ENCODE measurements at places on chromosomes 16 and 17. TPM values are rescaled to one million over a fixed set of nuclear protein-coding genes. Genes with fewer than 3 reads are reported as not detected.

The KRT36 gene
- total RNA-seq: not detected

DNA sequence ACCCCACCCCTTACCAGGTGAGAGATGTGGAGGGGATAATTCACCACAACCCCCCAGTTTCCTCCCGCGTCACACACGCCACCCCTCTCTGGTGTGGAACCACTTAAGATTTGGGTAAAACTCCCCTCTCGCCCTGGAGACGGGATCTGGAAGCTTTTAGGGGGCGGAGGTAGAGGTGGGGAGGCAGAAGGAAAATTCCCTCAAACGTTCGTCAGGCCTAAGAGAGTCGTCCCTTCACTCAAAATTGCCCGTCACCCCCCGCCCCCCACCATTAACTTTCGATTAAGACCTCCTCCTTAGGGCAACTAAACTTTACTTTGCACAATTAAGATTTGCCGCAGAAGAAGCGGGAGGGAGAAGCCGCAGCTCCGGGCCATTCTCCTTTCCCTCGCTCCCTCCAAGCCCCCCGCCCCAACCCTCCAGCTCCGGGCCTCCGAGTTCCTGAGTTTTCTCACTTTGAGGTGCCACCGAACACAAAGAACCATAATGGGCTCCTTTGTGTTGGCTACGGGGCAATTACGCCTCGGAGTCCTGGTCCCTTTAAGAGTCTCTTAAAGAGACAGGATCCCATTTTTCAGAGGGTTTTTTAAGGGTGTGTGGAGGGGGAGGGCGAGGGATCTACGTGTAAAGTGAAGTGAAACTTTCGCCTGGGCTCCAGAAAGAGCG is 985 bp upstream of the FZD2 start:
- no peaks in the 10 kb centered on the region for H3K36me3 ChIP-seq
- H3K4me1 ChIP-seq: peaks cover 26% of the 10 kb centered on the region
- peak; percentile 19 for DNase-seq
- peaks cover 22% of the 10 kb centered on the region for H3K27me3 ChIP-seq
- H3K27ac ChIP-seq: peak overlapping the region; percentile 67
- peak overlapping the region; percentile 79 for H3K4me3 ChIP-seq

DNA sequence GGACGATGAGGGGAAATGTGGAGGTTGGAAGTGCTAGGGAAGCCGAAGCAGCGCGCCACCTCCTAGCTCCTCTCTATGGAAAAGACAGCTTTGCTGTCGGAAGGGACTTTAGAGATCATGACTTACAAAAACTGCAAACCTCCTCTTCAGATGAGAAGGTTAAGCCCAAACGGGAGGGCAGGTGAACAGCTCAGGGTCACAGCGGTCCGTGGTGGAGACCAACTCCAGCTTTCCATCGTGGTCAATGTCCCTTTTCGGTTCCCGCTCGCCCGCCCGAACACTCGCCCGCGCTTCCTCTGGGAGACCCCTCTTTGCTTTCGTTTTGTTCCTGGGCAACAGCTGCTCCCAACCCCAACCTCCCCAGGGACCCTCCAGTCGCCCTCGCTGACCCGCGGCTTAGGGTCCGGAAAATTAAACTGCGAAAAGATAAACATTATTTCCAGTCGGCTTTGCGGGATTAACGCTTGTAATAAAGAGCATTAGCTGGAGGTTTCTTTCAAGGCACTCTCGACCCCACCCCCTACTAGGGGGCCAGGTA is 7.7 kb downstream of the IRX6 start:
- peaks cover 20% of the 10 kb centered on the region for H3K4me1 ChIP-seq
- no peak overlapping the region for H3K27ac ChIP-seq
- H3K4me3 ChIP-seq: peak overlapping the region; percentile 55
- no peaks in the 10 kb centered on the region for H3K36me3 ChIP-seq
- H3K27me3 ChIP-seq: peaks cover 88% of the 10 kb centered on the region

- peak overlapping the region; percentile 40 for H3K27ac ChIP-seq
- DNase-seq: no peak
- H3K27me3 ChIP-seq: no peaks in the 10 kb centered on the region
- peaks cover 1% of the 10 kb centered on the region for H3K36me3 ChIP-seq
- H3K4me1 ChIP-seq: peaks cover 28% of the 10 kb centered on the region
Measured at GRCh38 chr16:14559809-14560241, 70.2 kb downstream of the PARN start.

The PIK3R5 gene
- 2.7 TPM for total RNA-seq

GRCh38 chr16:15574614-15574948 is 68.4 kb downstream of the MARF1 start:
- no peaks in the 10 kb centered on the region for H3K36me3 ChIP-seq
- no peak overlapping the region for H3K27ac ChIP-seq
- no peaks in the 10 kb centered on the region for H3K27me3 ChIP-seq

DNA sequence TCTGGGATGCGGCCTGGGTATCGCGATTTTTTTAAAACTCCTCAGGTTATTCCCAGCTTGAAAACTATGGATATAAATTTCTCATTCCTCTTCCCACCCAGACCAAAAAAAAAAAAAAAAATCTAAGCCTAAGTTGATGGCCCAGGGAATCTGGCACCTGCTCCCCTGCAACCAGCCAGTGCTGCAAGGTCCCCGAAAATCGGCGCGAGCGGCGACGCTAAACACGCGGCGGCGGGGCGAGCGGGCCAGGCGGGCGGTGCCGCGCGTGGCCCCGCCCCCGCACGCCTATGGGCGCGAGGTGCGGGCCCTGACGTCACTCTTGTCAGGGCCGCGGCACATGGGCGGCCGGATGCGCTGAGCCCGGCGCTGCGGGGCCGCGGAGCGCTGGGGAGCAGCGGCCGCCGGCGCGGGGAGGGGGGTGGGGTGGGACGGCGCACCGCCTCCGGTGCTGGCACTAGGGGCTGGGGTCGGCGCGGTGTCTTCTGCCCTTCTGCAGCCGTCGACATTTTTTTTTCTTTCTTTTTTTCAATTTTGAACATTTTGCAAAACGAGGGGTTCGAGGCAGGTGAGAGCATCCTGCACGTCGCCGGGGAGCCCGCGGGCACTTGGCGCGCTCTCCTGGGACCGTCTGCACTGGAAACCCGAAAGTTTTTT is at the start of gene HLF:
HLF (plus strand) TSS at position 316 of the 654 bp plus-strand sequence. CDS start 525 bp downstream, outside the sequence.
- no peaks in the 10 kb centered on the region for H3K36me3 ChIP-seq
- H3K4me3 ChIP-seq: peak within 1 kb of the TSS; percentile 73
- peak within 1 kb of the TSS; percentile 86 for H3K27ac ChIP-seq

GRCh38 chr17:48543107-48543853 is 1.6 kb downstream of the HOXB2 start:
- H3K4me3 ChIP-seq: peak overlapping the region; percentile 74
- peaks cover 46% of the 10 kb centered on the region for H3K4me1 ChIP-seq
- H3K27ac ChIP-seq: peak overlapping the region; percentile 90
- H3K27me3 ChIP-seq: peaks cover 100% of the 10 kb centered on the region
- no peaks in the 10 kb centered on the region for H3K36me3 ChIP-seq

DNA sequence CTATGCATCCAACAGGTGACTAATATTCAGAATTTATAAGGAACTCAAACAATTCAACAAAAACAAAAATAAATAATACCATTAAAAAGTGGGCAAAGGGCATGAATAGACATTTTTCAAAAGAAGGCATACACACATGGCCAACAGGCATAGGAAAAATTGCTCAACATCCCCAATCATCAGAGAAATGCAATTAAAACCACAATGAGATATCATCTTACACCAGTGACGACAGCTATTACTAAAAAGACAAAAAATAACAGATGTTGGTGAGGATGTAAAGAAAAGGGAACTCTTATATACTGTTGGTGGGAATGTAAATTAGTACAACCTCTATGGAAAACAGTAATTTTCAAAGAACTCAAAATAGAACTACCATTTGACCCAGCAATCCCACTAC is 250.4 kb upstream of the N4BP1 start:
- H3K36me3 ChIP-seq: no peaks in the 10 kb centered on the region
- H3K27me3 ChIP-seq: peaks cover 34% of the 10 kb centered on the region
- H3K4me3 ChIP-seq: no peak overlapping the region
- no peaks in the 10 kb centered on the region for H3K4me1 ChIP-seq
- DNase-seq: no peak

GRCh38 chr17:55266958-55267688 is 2.4 kb downstream of the HLF start:
- H3K4me3 ChIP-seq: peak overlapping the region; percentile 73
- peak overlapping the region; percentile 86 for H3K27ac ChIP-seq
- H3K4me1 ChIP-seq: peaks cover 65% of the 10 kb centered on the region
- peaks cover 21% of the 10 kb centered on the region for H3K27me3 ChIP-seq

GRCh38 chr17:73155410-73156165 is 9.2 kb upstream of the SSTR2 start:
- no peak overlapping the region for H3K4me3 ChIP-seq
- H3K27ac ChIP-seq: no peak overlapping the region
- H3K27me3 ChIP-seq: peaks cover 71% of the 10 kb centered on the region
- H3K4me1 ChIP-seq: peaks cover 17% of the 10 kb centered on the region
- DNase-seq: no peak

The KRTAP1-5 gene
- total RNA-seq: not detected

The SDR42E2 gene
- total RNA-seq: 0.08 TPM

DNA sequence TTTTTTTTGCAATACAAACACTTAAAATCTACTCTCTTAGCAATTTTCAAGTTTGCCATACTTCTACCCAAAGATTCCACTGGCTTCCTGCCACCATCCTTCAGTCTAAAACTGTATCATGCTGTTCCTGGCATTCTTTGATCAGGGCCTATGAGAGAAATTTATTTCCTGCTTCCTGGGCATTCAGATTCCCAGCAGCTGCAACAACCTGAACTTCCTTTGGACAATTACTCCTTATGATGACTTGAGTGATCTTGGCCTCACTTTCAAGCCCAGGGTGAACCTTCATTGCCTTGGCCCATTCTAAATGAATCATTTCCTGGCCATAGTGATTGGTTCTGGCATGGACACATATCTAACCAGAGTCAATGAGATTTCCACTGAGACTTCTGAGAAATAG is 18.0 kb upstream of the MON1B start:
- no peaks in the 10 kb centered on the region for H3K4me1 ChIP-seq
- no peak overlapping the region for H3K27ac ChIP-seq
- H3K4me3 ChIP-seq: no peak overlapping the region
- H3K27me3 ChIP-seq: peaks cover 29% of the 10 kb centered on the region
- DNase-seq: no peak

The HAS3 gene
- total RNA-seq: 0.27 TPM

DNA sequence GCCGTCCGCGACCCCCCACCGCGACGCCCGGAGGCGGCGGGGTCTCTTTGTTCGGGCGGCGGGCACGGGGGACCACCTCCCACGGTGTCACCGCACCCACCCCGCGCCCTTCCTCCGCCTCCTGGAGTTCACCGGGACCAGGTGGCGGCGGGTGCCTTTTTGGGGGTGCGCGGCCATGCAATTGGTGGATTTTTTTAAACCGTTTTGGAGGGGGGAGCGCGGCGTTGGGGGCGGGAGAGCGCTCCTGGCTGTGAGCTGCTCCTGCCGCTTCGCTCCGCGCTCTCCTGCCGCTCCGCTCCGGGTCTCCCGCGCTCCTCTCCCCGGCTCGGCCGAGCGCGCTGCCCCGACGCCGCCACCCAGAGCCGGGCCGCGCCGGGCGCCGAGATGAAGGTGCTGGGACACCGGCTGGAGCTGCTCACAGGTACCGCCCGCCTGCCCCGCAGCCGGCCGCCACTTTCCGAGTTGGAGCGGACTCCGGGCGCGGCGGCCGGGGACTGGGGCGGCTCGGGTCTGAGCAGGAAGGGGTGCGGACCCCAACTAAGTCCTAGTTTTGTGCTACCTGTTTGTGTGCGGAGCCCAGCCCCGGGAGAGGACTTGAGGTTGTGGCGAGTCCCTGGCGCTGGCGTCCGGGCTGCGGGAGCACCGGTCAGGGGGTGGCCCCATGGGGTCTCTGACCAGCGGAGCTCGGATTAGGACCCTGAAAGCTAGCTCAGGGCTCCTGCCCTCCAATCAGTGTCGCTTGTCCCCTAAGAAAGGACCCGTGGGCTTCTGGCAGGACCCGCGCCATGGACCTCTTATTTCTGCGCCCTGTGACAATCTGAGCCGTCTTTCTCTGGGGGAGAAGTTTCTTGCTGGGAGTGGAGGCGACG is 35.7 kb upstream of the NDRG4 start:
- DNase-seq: peak; percentile 53
- H3K4me3 ChIP-seq: peak overlapping the region; percentile 79
- peaks cover 31% of the 10 kb centered on the region for H3K27me3 ChIP-seq
- peak overlapping the region; percentile 93 for H3K27ac ChIP-seq
- no peaks in the 10 kb centered on the region for H3K36me3 ChIP-seq

GRCh38 chr17:29020576-29020975 is 14.7 kb upstream of the SEZ6 start:
- peaks cover 10% of the 10 kb centered on the region for H3K4me1 ChIP-seq
- H3K36me3 ChIP-seq: no peaks in the 10 kb centered on the region
- no peak overlapping the region for H3K27ac ChIP-seq
- H3K27me3 ChIP-seq: peaks cover 86% of the 10 kb centered on the region
- no peak for DNase-seq

The ZNF213 gene
- total RNA-seq: 6.2 TPM

The SMTNL2 gene
- total RNA-seq: 33.4 TPM

GRCh38 chr17:45270828-45271418 is 9.0 kb upstream of the SPATA32 start:
- H3K27me3 ChIP-seq: no peaks in the 10 kb centered on the region
- H3K36me3 ChIP-seq: peaks cover 88% of the 10 kb centered on the region
- peaks cover 15% of the 10 kb centered on the region for H3K4me1 ChIP-seq
- no peak overlapping the region for H3K27ac ChIP-seq

DNA sequence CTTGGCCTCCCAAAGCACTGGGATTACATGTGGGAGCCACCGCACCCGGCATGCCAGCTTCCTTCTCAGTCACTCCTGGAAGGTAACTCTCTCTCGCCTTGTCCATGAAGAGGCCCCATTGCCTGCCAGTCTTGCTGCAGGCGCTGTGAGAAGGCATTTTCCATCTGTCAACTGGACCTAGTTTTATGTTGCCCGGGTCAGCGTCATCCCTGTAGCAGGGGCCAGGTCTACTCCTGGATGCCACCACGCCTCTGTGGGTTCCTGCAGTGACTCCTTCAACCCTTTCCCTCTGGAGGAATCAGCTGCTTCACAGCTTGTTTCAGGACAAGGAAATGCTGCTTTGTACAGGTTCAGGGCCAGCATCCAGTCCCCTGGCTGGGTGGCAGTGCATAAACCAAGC is 2.6 kb upstream of the NLRC3 start:
- peaks cover 20% of the 10 kb centered on the region for H3K36me3 ChIP-seq
- no peak overlapping the region for H3K27ac ChIP-seq
- H3K4me1 ChIP-seq: no peaks in the 10 kb centered on the region
- H3K27me3 ChIP-seq: peaks cover 5% of the 10 kb centered on the region
- no peak for DNase-seq

GRCh38 chr16:66959704-66960161 is 1.3 kb upstream of the CES3 start:
- H3K27ac ChIP-seq: no peak overlapping the region
- peaks cover 1% of the 10 kb centered on the region for H3K27me3 ChIP-seq
- peaks cover 4% of the 10 kb centered on the region for H3K4me1 ChIP-seq
- peak; percentile 26 for DNase-seq
- no peaks in the 10 kb centered on the region for H3K36me3 ChIP-seq

The NUPR1 gene
- total RNA-seq: 33.1 TPM

The KCTD5 gene
- total RNA-seq: 10.2 TPM

The ABCA6 gene
- total RNA-seq: 18.5 TPM

GRCh38 chr16:65667011-65667578 is 545.2 kb upstream of the CDH11 start:
- DNase-seq: no peak
- H3K27ac ChIP-seq: no peak overlapping the region
- no peaks in the 10 kb centered on the region for H3K27me3 ChIP-seq
- no peaks in the 10 kb centered on the region for H3K4me1 ChIP-seq
- H3K36me3 ChIP-seq: no peaks in the 10 kb centered on the region

The FOXN1 gene
- total RNA-seq: not detected

All from left ventricle myocardium inferior (tissue), 1 donor.